ENCODE measurements at places on chromosomes 4 and X. TPM values are rescaled to one million over a fixed set of nuclear protein-coding genes. Genes with fewer than 3 reads are reported as not detected.
A peak's percentile ranks its signal among the peaks of the same experiment; 100 is the strongest.

UGT2A1 gene
- not detected for total RNA-seq

- no peak for DNase-seq
Observed at GRCh38 chrX:39361736-39362135, 560.5 kb downstream of the MID1IP1 start.

DNA sequence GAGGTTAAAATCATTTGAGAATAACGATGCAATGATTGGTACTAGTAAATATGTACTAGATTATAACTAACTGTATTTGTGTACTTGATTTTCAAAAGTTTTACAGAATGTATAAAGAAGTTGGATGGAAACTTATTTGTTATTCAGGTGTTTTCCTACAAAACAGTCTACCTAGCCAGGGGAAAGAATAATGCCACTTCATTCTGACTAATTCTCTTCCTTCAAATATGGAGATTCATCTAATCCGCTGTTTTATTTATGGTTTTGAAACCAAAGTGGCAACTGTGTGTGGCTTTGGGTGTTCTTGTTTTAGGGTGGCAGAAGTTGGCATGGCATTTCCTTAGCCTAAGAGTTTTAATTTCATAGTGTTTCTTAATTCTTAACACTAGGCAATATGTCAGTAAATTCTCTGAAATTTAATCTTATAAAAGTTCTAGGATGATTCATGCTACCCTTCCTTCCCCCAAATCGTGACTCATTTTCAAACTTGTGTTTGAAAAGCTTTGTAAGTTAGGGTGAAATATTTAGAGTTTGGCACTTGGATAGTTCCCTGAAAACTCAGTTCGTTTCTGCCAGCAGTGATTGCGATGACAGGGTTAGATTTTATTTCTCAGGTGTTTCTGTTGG, 62.6 kb downstream of the DCLK2 start:
- no peak for DNase-seq

DNA sequence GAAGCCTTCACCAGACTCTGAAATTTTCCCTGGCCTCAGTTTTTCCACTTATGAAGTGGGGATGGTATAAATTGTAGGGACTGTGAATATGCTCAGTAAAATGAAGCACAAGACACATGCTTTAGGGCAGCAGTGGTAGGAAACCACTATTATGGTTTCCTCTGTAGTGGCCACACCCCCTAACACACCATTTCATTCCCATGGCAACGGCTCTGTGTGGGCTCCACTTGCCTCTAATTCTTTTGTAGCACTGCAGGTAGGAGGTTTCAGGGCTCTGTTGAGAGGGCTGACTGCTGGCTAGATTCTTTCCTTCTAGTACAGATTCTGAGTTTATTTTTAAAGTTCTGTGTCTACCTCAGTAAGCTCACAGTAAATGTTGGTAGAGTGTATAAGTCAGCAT, 3.5 kb upstream of the VMA21 start:
- no peak for DNase-seq

DNA sequence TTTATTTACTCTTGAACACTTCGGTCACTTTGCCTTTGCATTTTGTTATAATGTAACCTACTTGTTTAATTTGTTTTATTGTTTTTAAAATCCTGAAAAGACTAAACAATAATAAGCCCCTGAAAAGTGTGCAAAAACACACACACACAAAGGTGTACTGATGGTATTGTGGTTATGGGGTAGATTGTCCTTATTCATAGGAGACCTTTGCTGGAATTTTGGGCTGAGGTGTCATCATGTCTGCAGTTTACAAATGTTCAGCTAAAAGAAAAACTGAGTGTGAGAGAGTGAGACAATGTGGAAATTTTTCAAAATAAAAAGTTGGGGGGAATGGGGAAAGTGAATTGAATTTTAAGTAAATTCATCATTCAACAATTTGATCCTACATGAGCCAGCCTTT, 174.9 kb downstream of the QDPR start:
- no peak for DNase-seq

DNA sequence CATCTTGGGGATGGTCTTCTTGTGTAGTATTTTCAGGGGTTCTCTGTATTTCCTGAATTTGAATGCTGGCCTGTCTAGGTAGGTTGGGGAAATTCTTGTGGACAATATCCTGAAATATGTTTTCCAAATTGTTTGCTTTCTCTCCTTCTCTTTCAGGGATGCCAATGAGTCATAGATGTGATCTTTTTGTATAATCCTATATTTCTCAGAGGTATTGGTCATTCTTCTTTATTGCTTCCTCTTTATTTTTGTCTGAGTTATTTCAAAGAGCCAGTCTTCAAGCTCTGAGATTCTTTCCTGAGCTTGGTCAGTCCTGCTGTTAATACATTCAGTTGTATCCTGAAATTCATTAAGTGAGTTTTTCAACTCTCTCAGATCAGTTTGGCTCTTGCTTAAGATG, 73.1 kb downstream of the MAMLD1 start:
- no peak for DNase-seq

TKTL2 gene
- total RNA-seq: not detected

DNA sequence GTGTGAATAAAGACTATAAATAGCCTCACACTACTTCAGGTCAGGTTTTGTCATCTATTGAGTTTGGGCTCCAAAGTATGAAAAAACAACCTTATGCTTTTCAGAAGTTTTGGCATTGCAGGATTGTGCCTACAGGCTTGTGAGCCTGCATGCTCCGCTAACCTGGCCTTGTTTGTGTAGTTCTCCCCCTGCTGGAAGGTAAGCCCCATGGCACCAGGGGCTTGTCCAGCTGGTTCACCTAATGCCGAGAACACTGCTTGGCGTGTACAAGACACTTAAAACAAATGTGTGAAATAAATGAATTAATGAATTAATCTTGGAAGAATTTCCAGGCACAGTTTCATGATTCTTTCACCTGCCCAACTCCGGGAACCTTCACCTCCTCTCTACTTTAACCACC, 1.8 kb upstream of the HSD17B10 start:
- DNase-seq: peak; percentile 58

GRCh38 chr4:72295966-72296557, 264.3 kb downstream of the NPFFR2 start:
- no peak for DNase-seq

GRCh38 chr4:159395693-159396092, 292.8 kb downstream of the RAPGEF2 start:
- DNase-seq: no peak

DNA sequence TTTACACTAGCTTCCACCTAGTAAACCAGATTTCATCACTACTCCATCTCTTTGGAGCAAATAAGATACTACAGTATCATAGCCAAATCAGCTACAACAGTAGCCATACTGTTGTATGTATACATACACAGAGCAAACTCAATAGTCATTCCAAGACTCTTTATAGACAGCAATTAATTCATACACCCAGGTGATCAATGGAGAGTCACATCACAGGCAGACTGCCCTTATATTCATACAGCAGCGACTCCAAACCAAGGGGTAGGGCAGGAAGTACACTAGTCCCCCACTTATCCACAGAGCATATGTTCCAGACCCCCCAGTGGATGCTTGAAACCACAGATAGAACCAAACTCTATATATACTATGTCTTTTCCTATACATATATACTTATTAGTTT, 76.6 kb downstream of the FBXW7 start:
- no peak for DNase-seq

DNA sequence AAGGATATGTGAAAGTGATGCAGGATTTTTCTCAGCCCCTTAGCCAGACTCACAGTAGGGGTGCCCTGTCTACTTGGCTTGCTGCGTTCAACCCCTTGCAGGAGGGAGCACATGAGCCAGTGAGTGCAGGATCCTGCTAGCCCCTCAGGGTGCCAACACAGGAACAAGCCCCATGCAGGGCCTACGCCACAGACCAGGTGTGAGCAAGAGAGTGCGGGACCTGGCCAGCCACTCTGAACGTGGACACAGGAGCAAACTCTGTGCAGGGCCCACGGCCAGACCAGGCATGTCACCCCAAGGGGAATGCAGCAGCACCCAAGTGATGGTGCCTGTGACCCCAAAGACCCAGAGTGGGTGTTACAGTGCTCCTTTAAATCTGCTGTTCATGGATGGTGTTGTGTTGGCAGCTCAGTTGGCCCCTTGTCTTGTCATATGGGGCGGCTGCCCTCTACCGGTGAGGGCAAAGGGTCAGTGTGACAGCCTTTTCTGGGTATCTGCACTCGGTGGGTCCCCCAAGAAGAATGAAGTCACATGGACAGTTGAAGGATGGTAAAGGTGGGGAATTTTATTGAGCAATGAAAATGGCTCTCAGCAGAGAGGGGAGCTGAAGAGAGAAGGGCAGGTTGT, 188.4 kb upstream of the MAOA start:
- DNase-seq: no peak

MAGEA4 gene
- total RNA-seq: not detected

INTS6L gene
- 19.8 TPM for total RNA-seq

MAN2B2 gene
- 33.5 TPM for total RNA-seq
